ENCODE measurements at places on chromosomes 12 and 14.

DNA sequence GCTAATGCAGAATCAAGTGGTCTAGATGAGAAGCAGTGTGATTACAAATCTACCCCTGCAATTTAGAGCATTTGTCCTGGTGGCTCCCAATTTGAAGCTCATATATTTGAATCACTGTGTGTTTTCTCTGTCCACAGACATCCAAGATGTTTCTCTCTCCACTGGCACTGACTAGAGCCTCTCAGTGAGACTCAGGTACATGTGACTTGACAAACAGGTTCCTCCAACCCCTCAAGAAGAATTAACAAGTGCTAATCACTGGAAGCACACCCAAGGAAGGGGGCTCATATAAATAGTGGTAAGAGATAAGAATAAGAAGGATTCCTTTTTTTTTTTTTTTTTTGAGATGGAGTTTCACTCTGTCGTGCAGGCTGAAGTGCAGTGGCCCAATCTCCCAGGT lies 20.5 kb downstream of the OR10G2 start:
- DNase-seq = no peak

- DNase-seq = no peak
These were observed 146.6 kb downstream of the TGFB3 start for GRCh38 chr14:75835156-75835725.

DNA sequence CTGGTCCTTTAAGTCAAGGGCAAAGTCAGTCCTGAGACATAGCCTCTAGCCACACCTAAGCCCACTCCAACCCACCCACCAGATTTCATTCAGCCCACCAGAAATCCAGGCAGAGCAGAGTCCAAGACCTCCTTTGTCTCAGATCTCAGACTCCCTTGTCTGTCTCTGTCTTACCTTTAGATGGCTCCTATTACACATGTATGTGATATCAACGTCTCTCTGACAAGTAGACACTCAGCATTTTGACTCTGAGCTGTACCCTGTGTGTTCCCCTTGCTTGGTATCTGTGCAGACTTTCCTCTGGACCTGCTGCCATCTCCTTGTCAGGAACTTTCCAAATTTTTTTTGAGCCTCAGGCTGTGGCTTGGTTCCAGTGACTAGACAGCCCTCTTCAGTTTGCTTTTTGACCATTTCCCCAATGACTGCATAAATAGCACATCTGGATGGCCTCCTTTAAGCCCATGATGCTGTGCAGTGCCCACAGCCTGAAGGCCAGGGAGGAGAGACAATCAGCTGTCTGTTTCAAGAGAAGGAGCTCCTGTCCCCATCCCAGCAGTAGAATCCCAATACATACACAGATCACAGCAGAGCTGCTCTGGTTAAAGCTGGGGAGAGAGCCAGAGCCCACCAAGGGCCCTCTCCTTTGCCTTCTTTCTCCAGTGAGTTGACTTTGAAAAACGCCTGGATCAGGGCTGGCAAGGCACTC lies 7.0 kb downstream of the POU6F1 start:
- DNase-seq = no peak

DNA sequence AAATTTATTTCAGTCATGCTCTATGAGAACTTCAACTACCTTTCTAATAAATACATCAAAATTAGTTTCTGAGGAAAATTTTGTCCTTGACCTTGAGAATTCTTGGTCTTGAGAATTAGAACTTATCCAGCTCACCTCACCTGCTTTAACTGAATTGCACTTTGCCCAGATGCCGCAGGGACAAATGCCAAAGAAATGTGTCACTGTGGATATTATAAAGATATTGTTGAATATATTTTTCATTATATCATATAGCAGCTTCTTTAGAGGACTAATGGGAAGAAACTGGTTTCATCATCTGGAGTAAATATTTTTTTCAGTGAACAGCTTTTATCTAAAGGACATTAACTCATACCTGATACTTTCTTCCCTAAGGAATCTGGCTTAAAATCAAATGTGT lies 54.1 kb downstream of the LRP6 start:
- DNase-seq = no peak

DNA sequence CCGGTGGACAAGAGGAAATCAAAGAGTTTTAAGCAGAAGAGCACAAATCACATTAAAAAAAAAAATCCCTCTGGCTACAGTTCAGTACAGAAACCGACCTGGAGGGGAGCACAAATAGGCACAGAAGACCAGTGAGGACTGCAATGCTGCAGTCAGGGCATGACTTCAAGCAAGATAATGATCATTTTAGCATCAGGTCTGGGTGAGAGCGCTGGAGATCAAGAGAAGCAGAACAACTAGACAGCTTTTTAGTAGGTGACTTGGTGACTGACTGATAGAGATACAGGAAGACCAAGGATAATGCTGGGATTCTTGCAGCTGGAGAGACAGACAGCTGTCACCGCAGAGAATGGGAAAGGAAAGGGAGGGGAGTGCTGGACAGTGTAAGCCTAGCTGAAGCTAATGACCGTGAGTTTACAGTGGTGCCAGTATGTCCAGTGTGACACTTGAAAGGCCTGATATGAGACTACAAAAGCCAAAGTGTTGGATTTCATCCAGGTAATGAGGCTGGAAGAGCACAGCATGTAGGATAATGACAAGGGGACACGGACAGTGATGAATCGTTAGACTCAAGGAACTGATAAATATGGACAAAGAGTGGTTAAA lies 5.6 kb downstream of the NFYB start:
- DNase-seq = no peak

GRCh38 chr12:125192690-125193221 lies 127.5 kb downstream of the AACS start:
- DNase-seq = no peak

DNA sequence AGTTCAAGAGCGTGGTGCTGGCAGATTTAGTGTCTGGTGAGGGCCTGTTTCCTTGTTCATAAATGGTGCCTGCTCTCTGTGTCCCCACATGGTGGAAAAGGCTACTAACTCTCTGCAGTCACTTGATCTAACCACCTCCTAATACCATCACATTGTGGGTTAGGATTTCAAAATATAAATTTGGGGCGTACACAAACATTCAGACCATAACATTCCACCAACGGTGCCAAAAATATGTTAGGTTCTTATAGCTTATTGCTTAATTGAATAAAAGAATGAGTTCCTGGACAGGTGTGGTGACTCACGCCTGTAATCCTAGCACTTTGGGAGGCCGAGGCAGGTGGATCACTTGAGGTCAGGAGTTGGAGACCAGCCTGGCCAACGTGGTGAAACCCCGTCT lies 3.4 kb upstream of the DYRK2 start:
- DNase-seq = no peak

DNA sequence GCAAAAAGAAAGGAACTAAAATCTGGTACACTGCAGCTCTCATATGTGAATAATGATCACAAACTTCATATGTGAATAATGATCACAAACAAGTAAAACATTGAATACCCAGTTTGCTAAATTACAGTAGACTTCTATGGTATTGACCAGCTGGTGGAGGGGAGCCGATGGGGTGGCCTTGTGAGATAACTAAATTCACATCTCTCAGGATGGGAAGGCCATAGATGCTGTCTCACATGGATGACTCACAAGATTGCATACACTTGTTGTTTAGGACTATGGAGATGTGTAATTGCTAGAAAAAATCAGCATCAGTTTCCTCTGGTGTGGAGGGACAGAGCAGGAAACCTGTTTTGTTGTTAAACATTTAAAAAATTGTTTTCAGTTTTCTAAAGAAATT lies 49.2 kb downstream of the ACACB start:
- no peak for DNase-seq

DNA sequence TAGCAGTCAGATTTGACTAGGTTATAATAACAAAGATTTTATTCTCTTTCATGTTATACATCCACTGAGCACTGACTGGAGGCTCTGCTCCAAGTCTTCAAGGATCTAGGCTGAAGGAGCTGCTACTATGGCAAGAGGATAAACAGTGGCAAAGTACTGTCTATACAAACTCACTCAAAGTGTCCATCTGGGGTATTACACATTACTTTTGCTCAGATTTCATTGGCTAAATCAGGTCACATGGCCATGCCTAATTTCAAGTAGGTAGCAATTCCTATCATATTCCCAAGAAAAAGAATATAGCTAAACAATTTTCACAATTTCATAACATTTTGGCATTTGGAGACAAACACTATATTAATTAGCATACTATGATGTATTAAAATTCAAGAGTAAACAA lies 40.9 kb downstream of the CDK17 start:
- no peak for DNase-seq

- DNase-seq = no peak
These were observed 151.1 kb downstream of the KIF26A start for GRCh38 chr14:104289507-104289906.

DNA sequence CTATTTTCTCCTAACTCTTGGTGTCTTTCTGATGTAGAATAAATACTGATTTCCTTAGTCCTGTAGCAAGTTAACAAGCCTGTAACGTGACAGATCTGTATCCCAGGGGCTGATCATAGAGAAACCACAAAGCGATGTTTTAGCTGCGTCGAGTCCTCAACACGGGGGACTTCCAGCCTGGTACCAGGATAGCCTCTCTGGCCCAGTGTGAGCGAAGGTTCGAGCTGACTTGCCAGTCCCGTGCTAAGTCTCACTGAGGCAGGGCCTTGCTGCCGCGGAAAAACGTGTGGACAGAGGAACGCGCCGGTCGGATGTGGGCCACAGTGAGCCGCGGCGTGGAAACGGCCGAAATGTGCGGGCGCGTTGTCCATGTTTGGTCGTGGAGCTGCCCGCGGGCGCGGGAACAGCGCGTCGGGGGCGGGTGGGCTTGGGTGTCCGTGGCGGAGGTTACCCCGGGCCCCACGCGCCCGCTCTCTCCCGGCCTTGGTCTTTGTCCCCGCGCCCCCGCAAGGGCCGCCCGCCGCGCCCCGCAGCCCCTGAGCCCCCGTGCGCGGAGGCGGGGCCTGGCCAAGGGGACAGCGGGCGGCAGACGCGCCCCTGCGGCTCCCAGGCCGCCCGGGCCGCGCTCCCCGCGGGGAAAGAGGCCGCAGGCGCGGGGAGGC lies 531 bp upstream of the EML1 start:
- no peak for DNase-seq

DNA sequence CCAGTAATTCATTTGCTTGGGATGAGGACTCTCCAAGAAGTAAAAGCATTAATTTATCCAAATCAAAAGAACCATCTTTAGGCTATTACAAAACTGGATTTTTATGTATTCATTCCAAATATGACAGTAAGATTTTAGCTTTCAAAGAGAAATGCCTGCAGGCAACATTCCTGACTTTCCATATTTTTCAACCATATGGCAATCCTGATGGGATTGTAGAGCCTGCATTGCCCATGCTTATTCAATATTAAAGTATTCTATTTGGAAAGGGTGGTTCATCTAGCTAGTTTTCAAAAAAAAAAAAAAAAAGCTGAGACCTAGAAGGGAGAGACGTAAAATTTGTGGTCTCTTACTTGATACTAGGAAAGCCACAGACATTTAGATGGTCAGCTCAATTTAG lies 1253.7 kb downstream of the LRFN5 start:
- DNase-seq = no peak

DNA sequence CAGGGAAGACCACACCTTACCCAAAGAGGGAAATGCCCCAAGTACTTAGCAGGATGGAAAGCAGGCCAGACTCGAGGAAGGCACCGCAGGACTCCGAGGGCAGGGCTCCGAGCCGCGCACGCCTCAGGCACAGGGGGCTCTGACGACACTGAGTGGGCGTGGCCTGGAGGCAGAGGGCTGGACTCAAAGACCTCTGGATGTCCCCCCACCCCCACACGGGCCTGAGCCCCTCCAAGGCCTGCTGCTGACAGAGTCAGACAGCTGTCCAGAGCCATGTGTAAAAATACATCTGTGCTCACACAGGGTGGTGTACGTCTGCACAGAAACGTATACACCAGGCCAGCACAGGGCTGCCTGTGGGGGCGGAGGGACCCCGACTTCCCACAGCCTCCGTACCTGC lies 1.4 kb downstream of the AKT1 start:
- DNase-seq = no peak

GRCh38 chr12:104499668-104500332 lies 43.1 kb downstream of the CHST11 start:
- no peak for DNase-seq

GRCh38 chr12:94585626-94586025 lies 64.7 kb downstream of the TMCC3 start:
- no peak for DNase-seq

GRCh38 chr12:69932676-69933552 lies 107.9 kb downstream of the MYRFL start:
- no peak for DNase-seq

DNA sequence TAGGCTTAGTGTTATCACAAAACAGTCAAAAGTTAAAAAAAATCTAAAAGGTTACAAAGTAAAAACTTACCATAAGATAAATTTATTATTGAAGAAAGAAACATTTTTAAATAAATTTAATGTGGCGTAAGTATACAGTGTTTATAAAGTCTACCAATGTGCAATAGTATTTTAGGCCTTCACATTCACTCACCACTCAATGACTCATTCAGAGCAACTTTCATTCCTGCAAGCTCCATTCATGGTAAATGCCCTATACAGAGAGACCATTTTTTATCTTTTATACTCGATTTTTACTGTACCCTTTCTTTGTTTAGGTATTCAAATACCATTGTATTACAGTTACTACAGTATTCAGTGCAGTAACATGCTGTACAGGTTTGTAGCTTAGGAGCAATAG lies 124.5 kb downstream of the ANO4 start:
- DNase-seq = no peak

DNA sequence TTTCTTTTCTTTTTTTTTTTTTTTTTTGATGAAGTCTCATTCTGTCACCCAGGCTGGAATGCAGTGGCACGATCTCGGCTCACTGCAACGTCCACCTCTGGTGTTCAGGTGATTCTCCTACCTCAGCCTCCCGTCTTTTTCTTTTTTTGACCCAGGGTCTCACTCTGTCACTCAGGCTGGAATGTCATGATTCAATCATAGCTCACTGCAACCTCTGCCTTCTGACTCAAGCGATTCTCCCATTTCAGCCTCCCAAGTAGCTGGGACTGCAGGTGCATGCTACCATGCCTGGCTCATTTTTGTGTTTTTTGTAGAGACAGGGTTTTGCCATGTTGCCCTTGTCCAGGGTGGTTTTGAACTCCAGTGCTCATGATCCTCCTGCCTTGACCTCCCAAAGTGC lies 12.0 kb downstream of the FUT8 start:
- DNase-seq = no peak

DNA sequence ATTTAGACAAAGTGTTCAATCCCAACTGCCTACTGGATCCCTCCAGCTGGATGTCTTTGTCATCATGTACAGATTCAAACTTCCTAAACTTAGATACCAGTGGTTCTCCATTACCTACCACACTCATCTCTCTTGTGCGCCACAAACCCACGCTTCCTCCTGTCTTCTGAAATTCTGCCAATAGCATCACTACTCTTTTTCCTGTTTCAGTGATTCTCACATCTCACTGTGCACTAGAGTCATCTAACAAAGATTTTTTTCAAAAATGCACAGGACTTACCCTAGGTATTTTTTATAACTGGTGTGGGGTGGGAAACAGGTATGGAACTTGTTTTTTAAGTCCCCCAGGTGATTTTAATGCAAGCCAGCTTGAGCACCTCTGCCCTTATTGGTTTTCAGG lies 5.9 kb downstream of the PSMB5 start:
- no peak for DNase-seq

DNA sequence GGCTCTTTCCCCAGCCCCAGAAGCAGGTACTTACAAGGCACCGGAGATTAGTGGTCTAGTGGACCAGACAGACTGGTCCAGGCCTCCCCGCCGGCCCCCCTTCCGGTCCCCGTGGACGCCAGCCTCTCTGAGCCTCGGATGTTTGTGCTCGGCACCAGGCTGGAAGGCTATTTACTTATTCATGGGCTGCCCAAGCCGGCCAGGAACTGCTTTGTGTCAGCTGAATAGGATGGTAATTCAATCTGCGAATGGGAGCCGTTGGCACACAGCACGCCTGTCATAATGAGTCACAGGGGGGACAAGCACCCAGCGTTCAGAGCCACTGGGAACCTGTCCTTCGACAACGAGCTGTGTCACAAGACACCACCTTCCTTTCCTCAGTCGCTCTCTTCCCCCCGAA lies 82.3 kb downstream of the RIMBP2 start:
- DNase-seq = no peak

Data from esophagus squamous epithelium (tissue), 5 donors.